ENCODE measurements at places on chromosomes 3 and 15.

GRCh38 chr3:56706629-56707028 lies 23.6 kb upstream of the TASOR start:
- no peak for DNase-seq

- DNase-seq = no peak
These were observed 902 bp upstream of the ZCWPW2 start for GRCh38 chr3:28347374-28348264.

GRCh38 chr3:149571381-149571780 lies 86.4 kb downstream of the WWTR1 start:
- DNase-seq = no peak

- DNase-seq = no peak
These were observed 854.2 kb downstream of the SI start for GRCh38 chr3:164224126-164224525.

- DNase-seq = no peak
These were observed 34.6 kb downstream of the FMN1 start for GRCh38 chr15:33159726-33160453.

GRCh38 chr15:56356616-56357015 lies 8.6 kb upstream of the TEX9 start:
- peak; percentile 50 for DNase-seq

- no peak for DNase-seq
These were observed 80.3 kb downstream of the STAG1 start for GRCh38 chr3:136671921-136672320.

- DNase-seq = peak; percentile 49
These were observed 144.4 kb downstream of the DNAJB8 start for GRCh38 chr3:128322030-128323022.

GRCh38 chr3:12509466-12509865 lies 25.2 kb downstream of the TSEN2 start:
- no peak for DNase-seq

- peak; percentile 12 for DNase-seq
These were observed 8.8 kb downstream of the NEK10 start for GRCh38 chr3:27360113-27361078.

DNA sequence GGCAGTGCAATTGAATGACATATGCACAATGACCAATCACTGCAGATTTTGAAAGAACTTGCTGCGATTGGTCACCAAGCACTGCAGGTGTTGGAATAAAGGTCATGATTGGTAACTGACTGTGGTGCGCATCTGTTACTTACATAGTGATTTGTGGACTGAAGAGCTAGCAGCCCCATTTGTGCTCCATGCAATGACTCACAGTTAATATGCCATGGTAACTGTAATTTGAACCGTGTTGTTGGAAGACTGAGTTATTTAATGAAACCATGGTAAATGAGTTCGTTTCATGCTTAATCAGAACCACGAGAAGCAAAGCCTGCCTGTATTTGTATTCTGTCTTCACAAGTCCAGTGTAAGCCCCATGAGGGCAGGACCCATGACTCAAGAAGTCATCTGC lies 220.5 kb downstream of the TJP1 start:
- no peak for DNase-seq

- no peak for DNase-seq
These were observed 36.8 kb upstream of the KLHL25 start for GRCh38 chr15:85831415-85832113.

- no peak for DNase-seq
These were observed 213.4 kb upstream of the UBE2E2 start for GRCh38 chr3:22989716-22990115.

GRCh38 chr3:150443331-150443741 lies 35.2 kb downstream of the TSC22D2 start:
- DNase-seq = no peak

- DNase-seq = no peak
These were observed 198.9 kb upstream of the CBLB start for GRCh38 chr3:106067711-106068110.

DNA sequence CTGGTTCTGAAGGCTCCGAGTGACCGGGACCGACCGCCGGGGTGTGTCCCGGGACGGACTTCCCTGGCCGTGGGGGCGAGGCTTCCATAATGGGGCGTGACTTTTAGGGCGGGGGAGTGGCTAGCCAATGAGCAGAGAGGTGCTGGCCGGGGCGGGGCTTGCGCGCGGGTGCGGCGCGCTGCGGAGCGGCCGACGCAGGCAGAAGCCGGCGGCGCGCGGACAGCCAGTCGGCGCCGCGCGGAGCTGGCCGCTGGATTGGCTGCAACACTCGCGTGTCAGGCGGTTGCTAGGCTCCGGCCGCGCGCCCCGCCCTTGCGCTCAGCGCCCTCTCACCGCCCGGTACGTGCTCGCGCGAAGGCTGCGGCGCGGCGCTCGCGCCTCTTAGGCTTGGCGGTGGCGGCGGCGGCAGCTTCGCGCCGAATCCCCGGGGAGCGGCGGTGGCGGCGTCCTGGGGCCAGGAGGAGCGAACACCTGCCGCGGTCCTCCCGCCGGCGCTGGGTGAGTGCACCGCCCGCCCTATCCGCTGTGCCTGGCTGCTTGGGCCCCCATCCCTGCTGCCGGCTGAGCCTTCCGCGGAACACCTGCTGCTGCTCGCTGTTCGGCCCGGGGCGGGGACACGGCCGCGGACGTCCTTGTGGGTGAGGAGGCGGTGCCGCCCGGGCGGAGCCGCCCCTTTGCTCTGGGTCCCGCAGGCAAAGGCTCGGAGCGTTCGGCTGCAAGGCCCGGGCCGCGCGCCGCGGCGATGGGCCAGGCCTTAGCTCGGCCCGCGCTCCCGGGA lies at the start of gene DAG1:
DAG1 (plus strand) TSS at position 332 of the 778 bp plus-strand sequence. CDS start 40,268 bp downstream, outside the sequence.
- peak; percentile 98 for DNase-seq

DNA sequence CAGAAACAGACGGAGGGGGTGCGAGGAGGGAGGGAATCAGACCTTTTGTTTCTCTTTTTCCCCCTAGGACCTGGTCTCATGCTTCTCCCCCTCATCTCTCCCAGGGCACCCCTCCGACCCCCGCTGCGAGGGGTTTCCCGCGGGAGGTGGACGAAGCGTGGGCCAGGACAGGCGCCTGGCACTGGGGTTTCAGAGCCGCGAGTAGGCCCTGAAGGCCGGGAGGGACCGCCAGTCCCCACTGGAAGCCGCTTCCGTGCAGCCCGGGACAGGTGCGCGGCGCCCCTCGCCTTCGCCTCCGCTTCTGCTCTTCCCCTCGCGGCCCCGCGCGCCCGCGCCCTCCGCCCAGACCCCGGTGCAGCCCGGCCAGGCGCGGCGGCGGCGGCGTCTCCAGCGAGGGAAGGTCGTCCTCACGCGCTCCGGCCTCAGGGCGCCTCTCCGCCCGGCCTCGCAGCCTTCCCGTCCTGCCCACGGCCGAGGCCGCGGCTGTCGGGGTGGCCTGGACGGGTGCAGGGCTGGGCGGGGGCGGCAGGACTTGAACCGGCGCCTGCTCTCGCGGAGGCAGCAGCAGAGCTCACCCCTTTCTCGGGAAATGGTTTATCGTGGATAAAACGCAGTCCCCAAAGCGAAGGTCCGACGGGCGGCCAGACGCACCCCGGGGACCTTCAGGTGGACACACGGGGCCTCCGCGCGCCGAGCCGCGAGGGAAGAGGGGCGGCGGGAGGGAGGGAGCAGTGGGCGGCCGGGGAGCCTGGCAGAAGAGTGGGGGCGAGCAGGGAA lies 31.5 kb upstream of the ADAMTS17 start:
- no peak for DNase-seq

- DNase-seq = no peak
These were observed 7.7 kb upstream of the SEC13 start for GRCh38 chr3:10328460-10329071.

DNA sequence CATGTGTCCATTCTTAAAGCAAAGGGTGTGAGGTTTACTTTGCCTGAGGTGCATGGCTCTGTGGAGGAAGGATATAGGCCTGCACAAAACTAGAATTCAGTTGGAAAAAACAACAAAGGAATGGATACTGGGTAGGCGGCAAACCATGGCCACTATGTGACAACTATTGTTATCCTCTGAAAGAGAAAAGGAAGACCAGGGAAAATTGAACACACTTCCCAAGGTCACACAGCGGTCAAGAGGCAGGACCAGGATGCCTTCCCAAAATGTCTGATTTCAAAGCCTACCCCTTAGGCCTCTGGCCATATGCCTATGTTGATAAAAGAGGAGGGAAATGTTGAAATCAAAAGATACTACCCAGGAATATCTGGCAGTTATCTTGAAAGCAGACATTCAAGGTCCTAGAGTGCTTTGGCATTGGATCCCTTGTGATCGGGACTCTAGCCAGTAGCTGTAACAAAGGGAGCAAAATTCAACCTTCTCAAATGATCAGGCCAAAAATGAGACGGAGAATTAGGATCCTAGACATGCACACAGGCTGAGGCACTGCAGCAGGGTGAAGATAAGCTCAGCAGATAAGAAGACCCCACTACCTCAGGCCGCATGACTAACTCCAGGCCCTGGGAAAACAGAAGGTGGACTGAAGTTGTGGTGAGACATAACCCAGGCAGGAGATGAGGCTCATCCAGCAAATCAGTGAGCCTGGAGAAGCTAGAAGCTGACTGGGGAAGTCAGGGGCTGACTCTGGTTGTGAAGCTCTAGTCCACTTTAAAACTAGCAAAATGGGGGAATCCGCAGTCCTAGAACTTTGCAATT lies 292.2 kb downstream of the NEK10 start:
- DNase-seq = no peak

DNA sequence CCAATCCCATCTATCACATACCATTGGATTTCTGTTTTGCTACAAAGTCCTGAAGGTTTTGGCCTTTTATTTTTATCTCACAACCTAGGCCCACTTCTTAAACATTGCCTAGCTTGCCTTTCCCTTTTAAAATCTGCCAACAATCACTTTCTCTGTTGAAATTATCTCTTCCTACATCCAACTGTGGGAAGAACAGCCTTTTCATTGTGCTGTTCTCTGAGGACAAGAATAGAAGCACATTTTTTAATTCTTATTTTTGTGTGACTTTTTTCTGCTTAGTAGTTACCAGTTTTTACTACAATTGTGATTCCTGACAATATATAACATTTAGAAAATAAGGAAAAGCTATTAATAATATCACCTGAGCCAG lies 159.2 kb downstream of the CNTN6 start:
- no peak for DNase-seq

- DNase-seq = no peak
These were observed 88.7 kb upstream of the ADPGK start for GRCh38 chr15:72872066-72872845.

DNA sequence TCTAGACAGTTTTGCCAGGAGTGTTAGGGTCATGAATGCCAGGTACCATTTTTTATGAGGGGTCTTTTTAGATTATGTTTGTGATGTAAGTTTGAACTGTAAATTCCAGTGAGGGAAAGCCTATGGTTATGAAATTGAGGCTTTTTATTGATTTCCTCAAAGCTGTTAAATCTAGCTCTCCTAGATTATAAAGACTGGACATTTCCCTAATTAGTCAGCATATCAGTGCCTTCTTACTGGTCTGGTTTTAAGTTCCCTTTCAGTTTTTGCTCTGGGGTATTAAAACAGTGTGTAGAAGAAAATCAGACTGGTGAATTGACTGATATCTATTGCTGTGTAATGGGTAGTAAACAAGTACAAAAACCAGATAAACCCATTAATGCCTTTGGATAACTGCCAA lies 39.2 kb downstream of the LRRC49 start:
- DNase-seq = no peak

- no peak for DNase-seq
These were observed 19.5 kb upstream of the CLDN18 start for GRCh38 chr3:137990427-137990826.

- DNase-seq = no peak
These were observed 542.3 kb downstream of the EDEM1 start for GRCh38 chr3:5729852-5730251.

GRCh38 chr3:140470211-140470610 lies 207.7 kb upstream of the TRIM42 start:
- no peak for DNase-seq

DNA sequence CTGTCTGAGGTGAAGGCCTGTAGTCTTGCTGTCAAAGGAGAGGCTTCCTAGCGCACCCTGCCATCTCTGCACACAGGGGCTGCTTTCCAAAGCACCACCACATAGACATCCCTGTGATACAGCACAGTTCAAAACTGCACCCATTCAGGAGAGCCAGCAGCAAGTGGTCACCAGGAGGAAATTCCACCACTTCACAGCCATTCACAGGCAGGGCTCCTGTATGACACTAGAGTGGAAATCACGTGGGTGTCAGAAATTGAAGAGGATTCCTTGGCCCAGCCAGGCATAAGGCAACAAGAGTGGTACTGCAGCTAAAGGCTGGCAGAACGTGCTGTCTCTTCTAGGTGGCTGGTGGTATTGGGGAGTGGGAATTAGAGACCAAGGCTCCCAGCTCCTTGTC lies 102.8 kb downstream of the RFTN1 start:
- no peak for DNase-seq

DNA sequence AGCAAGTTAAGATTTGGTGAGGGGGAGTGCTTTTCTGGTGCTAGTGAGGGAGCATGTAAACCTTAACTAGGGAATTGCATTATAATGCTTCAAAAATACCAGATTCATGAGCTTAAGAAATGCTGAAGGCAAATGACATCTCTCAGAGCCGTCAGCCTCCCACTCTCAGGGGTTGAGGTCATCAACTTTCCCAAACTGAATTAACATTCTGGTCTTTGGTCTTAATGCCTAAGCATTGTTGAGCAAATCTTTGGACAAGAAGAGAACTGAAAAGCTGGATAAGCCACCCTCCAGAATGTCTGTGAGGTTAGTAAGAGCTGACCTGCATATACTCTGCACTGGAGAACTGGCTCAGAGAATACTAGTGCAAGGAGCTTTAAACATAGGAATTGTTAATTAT lies 124.9 kb upstream of the GAP43 start:
- DNase-seq = no peak

GRCh38 chr3:150454085-150454484 lies 46.0 kb downstream of the TSC22D2 start:
- DNase-seq = no peak

DNA sequence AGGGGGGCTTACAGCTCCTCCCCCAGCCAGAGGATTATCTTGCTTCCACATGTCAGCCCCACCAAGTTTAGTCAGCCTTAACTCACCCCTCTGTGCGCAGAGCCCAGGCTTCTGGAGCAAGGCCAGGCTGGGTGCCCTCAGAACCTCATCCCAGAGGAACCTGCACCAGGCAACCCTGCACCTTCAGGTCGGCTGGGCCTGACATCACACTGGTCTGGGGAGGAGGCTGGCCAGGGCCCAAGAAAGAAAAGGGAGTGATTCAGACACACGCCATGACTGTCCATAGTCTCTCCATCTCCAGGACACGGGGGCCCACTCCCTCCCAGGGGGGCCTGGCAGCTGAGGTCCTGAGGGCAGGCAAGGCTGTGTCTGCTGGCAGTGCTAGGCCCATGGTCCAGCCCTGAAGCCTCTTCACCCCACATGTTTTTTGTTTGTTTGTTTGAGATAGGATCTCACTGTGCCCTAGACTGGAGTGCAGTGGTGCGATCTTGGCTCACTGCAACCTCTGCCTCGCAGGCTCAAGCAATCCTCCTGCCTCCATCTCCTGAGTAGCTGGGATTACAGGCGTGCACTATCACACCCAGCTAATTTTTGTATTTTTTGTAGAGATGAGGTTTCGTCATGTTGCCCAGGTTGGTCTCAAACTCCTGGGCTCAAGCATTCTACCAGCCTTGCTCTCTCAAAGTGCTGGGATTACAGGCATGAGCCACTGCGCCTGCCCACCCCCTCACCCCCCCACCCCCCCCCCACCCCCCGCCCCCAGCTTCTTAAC lies 11.1 kb downstream of the TNK2 start:
- peak; percentile 76 for DNase-seq

GRCh38 chr3:126618760-126619159 lies 36.2 kb downstream of the TXNRD3 start:
- DNase-seq = no peak

GRCh38 chr3:182308328-182308727 lies 485.0 kb upstream of the ATP11B start:
- no peak for DNase-seq

GRCh38 chr3:121595765-121596406 lies 2.7 kb downstream of the FBXO40 start:
- DNase-seq = no peak

- DNase-seq = no peak
These were observed 564.7 kb upstream of the NECTIN3 start for GRCh38 chr3:110506890-110507289.

Data from PC-9 (cell line).